ENCODE measurements at places on chromosomes 5 and 9.

GRCh38 chr9:120256146-120256545 lies 323.8 kb downstream of the CDK5RAP2 start:
- no peak for DNase-seq

GRCh38 chr5:180823940-180824629 lies 21.5 kb upstream of the MGAT1 start:
- DNase-seq: no peak

DNA sequence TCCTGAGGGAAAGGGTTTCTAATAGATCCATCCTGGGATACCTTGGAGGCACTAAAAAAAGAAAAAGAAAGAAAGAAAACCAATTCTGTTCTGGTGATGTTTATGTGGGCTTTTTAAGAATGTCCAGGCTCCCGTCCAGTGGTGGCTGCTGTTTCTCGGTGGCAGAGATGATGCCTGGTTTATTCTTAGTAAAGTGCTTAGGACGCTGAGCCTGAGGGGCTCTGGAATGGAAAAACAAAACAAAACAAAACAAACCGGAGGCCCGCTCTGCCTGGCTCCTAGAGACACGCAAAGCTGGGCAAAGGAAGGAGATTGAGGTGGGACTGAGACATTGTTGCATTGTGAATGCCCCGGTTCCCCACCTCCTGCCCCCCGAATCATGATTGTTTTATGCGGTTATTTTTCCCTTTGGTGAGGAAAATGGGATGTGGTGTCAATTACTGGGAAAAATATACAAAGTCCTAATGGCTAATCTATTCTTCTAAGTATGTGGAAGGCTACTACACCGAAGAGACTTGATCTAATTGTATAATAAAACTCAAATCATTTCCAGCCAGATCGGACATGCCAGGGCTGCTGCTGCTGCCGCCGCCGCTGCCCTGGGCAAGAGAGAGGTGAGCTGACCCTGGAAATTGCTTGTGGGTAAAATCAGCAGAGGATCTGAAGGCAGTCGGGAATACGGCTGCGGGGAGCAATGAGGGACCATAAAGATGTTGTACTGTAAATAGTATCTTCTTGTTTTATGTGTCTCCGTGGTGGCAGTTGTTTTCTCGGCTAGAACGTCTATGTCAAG lies 644.9 kb downstream of the CCDC171 start:
- no peak for DNase-seq

DNA sequence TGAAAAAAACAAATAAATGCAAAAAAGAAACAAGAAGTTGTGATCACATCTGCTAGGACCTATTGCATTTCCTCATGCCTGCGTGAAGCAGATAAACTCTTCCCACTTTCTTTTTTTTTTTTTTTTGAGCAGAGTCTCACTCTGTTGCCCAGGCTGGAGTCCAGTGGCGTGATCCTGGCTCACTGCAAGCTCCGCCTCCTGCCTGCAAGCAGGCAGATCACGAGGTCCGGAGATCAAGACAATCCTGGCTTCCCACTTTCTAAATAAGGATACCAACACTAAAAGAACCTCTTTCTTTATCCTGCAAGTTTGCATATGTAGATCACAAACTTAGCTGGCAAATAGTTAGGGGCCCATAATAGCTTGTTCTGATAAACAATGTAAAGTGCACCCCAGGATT lies 128.6 kb downstream of the ASTN2 start:
- DNase-seq: no peak
